Sigmoid colon (tissue), 7 donors: ENCODE measurements at places on chromosomes 3 and 15. TPM values are rescaled to one million over a fixed set of nuclear protein-coding genes. Genes with fewer than 3 reads are reported as not detected.

DNA sequence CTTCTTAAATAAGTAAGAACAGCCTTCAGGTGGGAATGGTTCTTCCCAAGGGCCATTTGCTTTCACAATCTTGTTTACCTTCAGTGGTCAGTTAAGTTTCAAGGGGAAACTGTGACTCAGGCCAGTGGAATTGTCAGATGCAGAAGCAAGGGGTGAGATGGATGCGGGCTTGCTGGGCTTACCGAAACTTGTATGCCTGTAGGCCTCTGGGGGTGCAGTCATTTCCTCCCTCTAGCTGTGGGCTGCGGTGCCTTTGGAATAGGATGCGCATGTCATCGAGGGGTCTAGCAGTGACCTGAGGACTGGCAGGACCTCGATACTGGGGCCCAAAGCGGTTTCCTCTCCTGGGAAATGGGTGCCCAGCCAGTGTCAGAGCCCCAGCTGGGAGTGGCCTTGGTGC, 121.6 kb downstream of the EEFSEC start:
- no peak overlapping the region for H3K27ac ChIP-seq
- no peaks in the 10 kb centered on the region for H3K36me3 ChIP-seq
- no peak for DNase-seq
- no peak overlapping the region for H3K4me3 ChIP-seq

- H3K27me3 ChIP-seq, result no peaks in the 10 kb centered on the region
- DNase-seq, result no peak
- H3K27ac ChIP-seq, result no peak overlapping the region
- no peak overlapping the region for H3K4me3 ChIP-seq
These were observed 18.2 kb downstream of the IDH3A start for GRCh38 chr15:78167227-78167888.

DNA sequence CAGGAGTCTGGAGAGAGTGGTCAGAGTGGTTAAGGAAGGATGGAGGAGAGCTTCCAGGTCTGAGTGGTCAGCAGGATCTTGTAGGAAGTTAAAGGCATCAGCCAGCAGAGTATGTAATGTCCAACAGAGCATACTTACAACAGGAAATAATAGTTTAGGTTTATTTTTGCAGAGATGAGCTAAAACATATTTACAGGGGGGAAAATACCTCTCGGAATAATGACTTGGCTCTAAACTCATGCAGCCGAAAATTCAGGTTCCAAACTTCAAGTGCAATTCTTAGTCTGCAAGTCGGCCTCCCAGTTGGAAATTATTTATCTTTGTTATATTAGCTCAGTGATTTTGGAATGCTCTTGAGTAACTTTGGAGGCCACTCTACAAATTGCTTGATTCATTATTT, 385.0 kb upstream of the C2CD4B start:
- H3K36me3 ChIP-seq, result no peaks in the 10 kb centered on the region
- H3K4me3 ChIP-seq, result no peak overlapping the region
- no peak for DNase-seq
- no peak overlapping the region for H3K27ac ChIP-seq
- peaks cover 34% of the 10 kb centered on the region for H3K4me1 ChIP-seq
- no peaks in the 10 kb centered on the region for H3K27me3 ChIP-seq

GRCh38 chr3:17800232-17800631, 57.8 kb upstream of the TBC1D5 start:
- no peaks in the 10 kb centered on the region for H3K36me3 ChIP-seq
- no peak overlapping the region for H3K4me3 ChIP-seq
- no peak overlapping the region for H3K27ac ChIP-seq
- no peak for DNase-seq

DNA sequence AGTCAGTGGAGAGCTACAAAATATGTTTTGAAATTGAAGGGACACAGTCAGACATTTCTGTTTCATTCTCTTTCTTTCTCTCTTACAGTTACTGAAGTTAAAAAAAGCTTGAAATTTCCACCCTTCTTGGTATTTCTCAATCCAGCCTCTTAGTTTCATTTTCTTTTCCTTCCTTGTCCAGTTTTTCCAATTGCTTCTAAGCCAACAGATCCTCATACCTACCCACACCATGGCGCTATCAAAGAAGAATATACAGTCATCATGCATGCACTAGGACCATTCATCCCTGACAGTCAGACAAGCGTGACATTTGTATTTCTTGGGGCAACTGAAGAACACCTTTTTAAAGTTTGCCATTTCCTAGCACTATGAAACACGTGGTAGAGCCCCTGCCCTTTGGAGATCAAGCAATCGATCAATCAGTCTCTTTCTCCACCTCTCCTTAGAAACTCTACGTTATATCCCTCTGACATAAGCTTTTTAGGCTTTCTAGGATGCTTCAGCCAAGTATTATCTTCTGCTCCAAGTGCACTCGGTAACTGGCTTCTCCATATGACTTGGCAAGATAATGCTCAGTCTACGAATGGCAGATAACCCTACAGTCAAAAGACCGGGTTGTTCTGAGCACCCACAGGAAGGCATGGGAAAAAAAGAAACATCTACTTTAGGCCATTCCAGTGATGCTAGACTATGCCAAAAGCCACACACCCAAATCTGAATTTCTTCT, 65.4 kb downstream of the FBN1 start:
- H3K4me1 ChIP-seq, result no peaks in the 10 kb centered on the region
- no peak for DNase-seq
- no peaks in the 10 kb centered on the region for H3K27me3 ChIP-seq
- H3K4me3 ChIP-seq, result no peak overlapping the region
- peak overlapping the region; percentile 30 for H3K27ac ChIP-seq

- DNase-seq, result peak; percentile 8
- no peaks in the 10 kb centered on the region for H3K27me3 ChIP-seq
- H3K4me3 ChIP-seq, result no peak overlapping the region
- no peaks in the 10 kb centered on the region for H3K36me3 ChIP-seq
These were observed 97.8 kb upstream of the HERC1 start for GRCh38 chr15:63931556-63931955.

DNA sequence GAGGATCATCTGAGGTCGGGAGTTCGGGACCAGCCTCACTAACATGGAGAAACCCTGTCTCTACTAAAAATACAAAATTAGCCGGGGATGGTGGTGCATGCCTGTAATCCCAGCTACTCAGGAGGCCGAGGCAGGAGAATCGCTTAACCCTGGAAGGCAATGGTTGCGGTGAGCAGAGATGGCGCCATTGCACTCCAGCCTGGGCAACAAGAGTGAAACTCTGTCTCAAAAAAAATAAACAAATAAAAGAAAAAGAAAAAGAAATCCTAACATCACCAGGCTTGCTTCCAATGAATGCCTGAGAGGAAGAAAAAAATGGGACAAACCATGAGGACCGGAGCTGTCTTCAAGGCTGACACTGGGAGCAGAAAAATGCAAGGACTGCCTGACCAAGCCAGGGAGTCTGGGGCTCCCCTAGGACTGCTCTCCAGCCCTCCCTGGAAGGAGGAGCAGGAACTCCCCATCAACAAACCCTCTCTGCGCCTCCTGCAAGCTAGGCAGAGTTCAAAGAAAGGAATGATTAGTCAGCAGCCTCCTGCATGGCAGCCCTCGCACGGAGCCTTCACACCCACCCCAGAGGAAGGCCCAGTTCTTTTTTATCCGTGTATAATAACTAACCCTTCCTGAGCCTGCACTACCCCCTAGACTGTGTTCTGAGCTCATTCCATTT, 55.4 kb downstream of the NUP210 start:
- no peak for DNase-seq
- H3K27ac ChIP-seq, result no peak overlapping the region
- H3K36me3 ChIP-seq, result no peaks in the 10 kb centered on the region

DNA sequence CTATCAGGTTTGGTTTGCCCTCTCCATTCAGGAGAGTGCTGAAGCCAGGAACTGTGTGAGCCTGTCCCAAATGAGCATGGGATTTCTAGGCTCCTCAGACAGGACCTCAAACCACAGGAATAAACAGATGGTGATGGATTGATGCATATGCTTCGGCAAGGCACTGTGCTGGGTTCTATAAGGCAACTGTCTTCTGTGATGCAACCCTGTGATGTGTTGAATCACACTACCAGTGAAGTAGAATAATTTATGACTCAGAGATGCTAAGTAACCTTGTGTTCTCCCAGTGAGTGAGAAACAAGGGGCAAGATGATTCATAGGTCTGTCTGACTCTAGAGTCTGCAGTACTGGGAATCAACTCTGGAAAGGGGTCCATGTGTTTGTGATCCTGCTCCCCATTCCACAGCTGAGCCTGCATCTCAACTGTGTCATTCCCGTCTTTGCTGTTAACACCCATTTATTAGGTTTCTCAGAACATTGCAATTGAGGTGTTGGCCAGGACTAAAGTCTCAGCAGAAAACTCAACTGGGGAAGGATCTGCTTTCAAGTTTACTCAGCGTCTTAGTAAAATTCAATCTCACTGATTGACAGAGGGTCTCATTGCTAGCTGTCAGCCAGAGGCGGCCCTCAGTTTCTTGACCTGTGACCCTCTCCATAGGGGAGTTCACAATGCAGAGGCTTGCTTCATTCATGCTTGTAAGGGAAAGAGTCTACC, 510.1 kb upstream of the CFAP20DC start:
- H3K27ac ChIP-seq, result no peak overlapping the region
- H3K27me3 ChIP-seq, result no peaks in the 10 kb centered on the region
- H3K36me3 ChIP-seq, result no peaks in the 10 kb centered on the region
- no peaks in the 10 kb centered on the region for H3K4me1 ChIP-seq
- H3K4me3 ChIP-seq, result no peak overlapping the region
- DNase-seq, result no peak

- H3K27ac ChIP-seq, result peak overlapping the region; percentile 98
- peak overlapping the region; percentile 85 for H3K4me3 ChIP-seq
- no peak for DNase-seq
- H3K27me3 ChIP-seq, result no peaks in the 10 kb centered on the region
- H3K36me3 ChIP-seq, result no peaks in the 10 kb centered on the region
These were observed 420.5 kb upstream of the NAALADL2 start for GRCh38 chr3:174438501-174439145.

DNA sequence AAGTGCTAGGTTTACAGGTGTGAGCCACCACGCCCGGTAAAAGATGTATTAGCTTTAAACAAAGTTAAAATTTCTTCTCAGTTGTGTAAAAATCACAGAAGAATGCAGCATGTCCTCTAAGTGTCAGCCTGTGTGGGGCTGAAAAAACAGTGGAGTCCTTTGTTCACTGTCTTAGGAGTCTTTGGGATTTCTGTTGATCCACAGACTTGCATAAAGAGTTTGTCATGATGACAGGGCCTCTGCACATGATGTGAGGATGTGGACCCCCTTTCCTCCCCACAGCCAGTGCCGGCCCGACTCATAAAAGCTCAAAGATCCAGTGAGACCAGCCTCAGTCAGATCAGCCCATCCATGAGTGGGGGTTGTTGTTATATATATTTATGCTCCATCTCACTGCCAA, 49.0 kb upstream of the GOLGA8J start:
- H3K36me3 ChIP-seq, result no peaks in the 10 kb centered on the region
- H3K4me1 ChIP-seq, result no peaks in the 10 kb centered on the region
- H3K27me3 ChIP-seq, result no peaks in the 10 kb centered on the region
- H3K4me3 ChIP-seq, result no peak overlapping the region

DNA sequence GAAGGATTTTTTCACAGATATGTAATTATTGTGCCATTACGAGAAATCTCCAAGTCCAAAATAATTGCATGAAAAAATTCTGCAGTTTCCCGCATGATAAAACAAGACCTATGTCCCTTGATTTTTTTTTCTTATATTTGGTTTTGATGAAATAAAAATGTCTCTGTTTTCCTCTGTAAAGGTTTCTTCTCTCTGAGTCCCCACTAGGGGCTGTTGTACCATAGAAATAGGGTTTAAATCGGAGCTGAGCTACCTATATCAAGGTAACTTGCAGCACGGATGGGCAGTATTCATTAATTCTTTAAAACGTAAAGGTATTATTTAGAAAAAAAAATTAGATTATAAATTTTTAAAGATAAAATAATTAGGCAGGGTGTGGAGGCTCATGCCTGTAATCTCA, 66.6 kb upstream of the IGF1R start:
- H3K27ac ChIP-seq, result no peak overlapping the region
- no peaks in the 10 kb centered on the region for H3K4me1 ChIP-seq
- no peak overlapping the region for H3K4me3 ChIP-seq
- peaks cover 5% of the 10 kb centered on the region for H3K27me3 ChIP-seq
- no peak for DNase-seq

DNA sequence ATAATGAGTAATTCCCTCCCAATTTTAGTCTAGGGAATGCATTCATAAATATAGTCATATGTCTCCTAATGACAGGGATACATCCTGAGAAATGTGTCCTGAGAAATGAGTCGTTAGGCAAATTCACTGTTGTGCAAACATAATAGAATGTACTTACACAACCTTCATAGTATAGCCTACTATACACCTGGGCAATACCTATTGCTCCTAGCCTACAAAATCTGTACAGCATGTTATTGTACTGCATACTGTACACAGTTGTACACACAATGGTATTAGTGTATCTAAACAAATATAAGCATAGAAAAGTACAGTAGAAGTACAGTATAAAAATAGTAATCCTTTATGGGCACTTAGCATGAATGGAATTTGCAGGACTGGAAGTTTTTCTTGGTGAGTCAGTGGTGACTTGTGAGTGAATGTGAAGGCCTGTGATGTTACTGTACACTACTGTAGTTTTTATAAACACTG, 6.6 kb downstream of the DTWD1 start:
- no peak for DNase-seq
- H3K27ac ChIP-seq, result no peak overlapping the region
- H3K4me3 ChIP-seq, result no peak overlapping the region
- H3K4me1 ChIP-seq, result no peaks in the 10 kb centered on the region
- H3K27me3 ChIP-seq, result no peaks in the 10 kb centered on the region

CPA3 gene
- 2.3 TPM for polyA plus RNA-seq

NISCH gene
- 18.0 TPM for polyA plus RNA-seq

ASB14 gene
- not detected for polyA plus RNA-seq

UROC1 gene
- not detected for polyA plus RNA-seq

CLN6 gene
- 5.4 TPM for polyA plus RNA-seq
